ENCODE measurements at places on chromosomes 13 and 19.

- DNase-seq: no peak
These were observed 11.6 kb downstream of the SHKBP1 start for GRCh38 chr19:40588110-40588854.

GRCh38 chr13:97179501-97179900, 42.6 kb upstream of the MBNL2 start:
- no peak for DNase-seq

- DNase-seq: no peak
These were observed 589 bp downstream of the ZBTB45 start for GRCh38 chr19:58519087-58519354.

GRCh38 chr13:24308488-24309020, 826 bp upstream of the C1QTNF9 start:
- DNase-seq: no peak

DNA sequence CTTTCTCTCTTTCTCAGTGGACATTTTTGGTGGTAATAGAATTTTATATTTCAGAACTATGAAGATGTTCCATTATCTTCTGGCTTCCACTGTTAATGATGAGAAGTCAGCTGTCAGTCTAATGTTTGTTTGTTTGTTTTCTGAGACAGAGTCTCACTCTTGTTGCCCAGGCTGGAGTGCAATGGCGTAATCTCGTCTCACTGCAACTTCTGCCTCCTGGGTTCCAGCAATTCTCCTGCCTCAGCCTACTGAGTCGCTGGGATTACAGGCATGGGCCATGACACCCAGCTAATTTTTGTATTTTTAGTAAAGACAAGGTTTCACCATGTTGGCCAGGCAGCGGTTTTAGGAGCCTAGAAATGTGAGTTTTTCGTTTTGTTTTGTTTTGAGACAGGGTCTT, 4.7 kb downstream of the ZNF317 start:
- DNase-seq: no peak

Data from NCI-H187 (cell line).